Mesothelial cell of epicardium (in vitro differentiated cells): ENCODE measurements at places on chromosomes 6 and 20.
A peak's percentile ranks its signal among the peaks of the same experiment; 100 is the strongest.

- no peak for DNase-seq
These were observed 138.5 kb downstream of the MRPL14 start for GRCh38 chr6:43988801-43989200.

DNA sequence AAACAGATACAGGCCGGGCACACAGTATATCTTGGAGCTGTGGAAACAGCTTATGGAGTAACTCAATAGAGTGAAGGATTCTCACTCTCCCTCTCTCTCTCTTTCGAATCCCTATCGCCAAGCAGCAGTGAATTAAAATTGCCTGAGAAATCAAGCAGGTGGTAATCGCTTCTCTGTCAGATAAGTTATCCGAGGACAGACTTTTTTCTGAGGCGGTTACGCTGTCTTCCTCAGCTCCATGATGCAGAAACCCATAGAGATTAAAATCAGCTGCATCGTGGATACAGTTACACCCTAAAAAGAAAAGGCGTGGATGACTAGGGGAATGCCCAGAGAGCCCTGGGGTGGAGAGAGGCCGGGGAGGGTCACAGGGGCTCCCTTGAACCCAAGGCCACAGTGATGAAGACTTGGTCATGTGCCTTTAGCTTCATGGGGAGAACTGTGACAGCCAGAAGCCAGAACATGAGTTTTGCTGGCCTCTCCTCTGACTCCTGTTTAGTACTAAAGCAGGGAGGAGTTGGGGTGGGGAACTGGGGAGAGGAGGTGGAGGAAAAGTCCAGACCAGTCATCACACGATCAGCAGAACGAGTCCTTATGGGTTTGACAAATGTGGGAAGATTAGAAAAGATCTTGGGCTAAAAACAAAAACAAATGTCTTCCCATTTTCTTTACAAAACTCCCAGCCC is 138.8 kb upstream of the JARID2 start:
- DNase-seq, result no peak

DNA sequence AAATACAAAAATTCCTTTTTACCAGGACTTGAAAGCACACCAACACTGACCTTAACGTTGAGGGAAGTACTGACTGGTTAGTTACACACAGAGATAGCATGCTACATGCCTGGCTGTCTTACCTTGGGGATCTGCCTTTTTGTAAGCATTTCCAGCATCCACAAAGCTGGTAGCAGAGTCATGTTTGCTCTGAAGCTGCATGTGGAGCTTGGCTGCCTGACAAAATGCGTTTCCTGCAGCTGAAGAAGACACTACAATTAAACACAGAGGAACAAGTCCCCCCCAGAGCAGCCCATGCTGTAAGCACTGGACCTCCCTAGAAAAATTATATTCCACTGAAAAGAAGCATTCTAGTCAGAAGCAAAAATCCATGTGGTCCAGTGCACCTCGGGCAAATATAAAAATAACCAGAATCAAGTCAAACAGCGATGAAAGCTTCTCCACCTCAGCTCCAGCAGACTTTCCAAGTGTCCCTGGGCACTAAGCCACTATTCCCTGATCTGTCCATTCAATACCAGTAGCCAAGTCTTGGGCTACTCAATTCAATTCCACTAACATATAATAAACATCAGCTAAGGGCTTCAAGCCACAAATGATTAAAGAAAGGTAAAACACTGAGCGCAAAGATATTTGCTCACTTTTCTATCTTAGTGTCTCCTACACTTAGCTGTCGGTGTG is 24.2 kb downstream of the NAPB start:
- DNase-seq, result no peak

- DNase-seq, result no peak
These were observed 6.8 kb downstream of the BICRAL start for GRCh38 chr6:42788671-42789070.

GRCh38 chr6:140602431-140603248 is 1228.2 kb upstream of the CITED2 start:
- no peak for DNase-seq

DNA sequence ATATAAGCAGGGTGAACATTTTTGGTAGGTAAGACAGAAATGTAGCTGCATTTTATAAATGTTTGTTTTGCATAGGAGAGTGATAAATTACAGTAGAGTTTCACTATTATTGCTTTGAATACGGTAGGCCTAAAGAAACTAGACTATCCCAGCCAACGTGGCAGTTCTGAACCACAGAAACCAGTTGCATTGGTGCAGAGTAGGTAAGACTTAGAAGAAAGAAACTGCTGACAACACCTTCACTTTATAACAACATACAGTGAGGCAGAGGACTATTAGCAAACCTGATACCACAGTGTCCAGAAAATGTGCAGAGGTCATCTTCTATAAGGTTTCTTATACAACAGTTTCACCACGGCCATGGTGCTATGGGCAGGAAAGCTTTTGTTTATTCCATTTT is 566.1 kb downstream of the KIF16B start:
- DNase-seq, result no peak

GRCh38 chr6:108029226-108029921 is 45.2 kb downstream of the OSTM1 start:
- DNase-seq, result no peak

GRCh38 chr6:39313526-39314272 is 520 bp downstream of the KCNK17 start:
- no peak for DNase-seq

GRCh38 chr20:37396416-37397075 is 50.6 kb downstream of the SRC start:
- DNase-seq, result peak; percentile 71

DNA sequence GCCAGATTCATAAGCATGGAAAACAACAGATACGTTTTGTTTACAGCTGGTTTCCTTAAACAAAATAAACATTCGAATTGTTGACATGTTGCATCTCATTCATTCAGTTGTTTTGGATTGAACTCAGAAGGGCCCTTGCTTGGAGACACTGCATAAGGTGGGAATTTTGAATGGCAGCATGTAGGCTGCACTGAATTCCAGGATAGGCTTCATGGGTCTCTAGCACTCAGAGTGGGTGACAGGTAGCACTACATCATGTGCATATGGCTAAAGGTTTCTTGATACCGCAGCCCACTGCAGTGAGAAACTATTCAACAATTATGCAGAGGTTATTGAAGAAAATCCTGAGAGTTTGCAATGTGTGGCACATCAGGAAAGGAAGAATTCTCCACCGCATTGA is 1.6 kb downstream of the BEND6 start:
- no peak for DNase-seq

DNA sequence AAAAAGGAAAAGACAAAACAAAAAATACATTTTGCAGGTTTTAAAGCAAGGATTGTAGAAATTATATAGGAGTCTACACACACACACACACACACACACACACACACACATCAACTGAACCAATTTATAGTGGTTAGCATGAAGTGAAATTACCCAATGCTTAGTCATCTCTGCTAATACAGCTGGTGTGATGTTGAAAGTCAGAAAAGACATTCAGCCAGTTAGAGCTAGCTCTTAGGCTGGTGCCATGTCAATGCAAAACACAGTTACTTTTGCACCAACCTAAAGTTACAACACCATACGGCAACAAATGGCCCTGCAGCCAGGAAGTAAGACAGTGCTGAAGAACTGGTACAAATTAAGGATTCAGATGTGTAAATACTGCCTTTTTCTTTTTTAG is 15.2 kb downstream of the FAM210B start:
- DNase-seq, result no peak

DNA sequence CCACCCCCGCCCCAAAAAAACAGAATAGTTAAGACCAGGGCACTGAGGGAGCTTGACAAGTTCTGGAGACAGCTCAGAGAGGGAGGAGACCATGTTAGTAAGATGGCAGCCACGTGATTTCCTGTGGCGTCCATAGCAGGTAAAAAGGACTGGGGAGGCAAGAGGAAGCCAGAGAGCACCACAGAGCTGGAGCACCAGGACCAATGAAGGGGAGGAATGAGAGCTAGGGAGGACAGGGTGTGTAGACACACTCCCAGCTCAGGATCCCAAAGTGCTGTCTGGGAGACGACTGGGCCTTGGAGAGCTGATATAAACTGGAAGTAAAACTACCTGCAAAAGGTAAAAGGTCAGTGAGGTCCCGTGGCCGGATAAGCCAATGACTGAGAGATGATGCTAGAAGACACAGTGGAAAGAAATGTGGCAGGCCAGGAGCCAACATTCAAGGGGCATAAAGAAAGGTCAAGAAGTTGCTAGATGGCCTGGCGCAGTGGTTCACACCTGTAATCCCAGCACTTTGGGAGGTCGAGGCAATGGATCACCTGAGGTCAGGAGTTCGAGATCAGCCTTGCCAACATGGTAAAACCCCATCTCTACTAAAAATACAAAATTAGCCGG is 39.0 kb downstream of the SLC23A2 start:
- no peak for DNase-seq

- no peak for DNase-seq
These were observed 154.5 kb downstream of the ASCC3 start for GRCh38 chr6:100726666-100727065.

GRCh38 chr20:63433351-63433750 is 39.1 kb downstream of the KCNQ2 start:
- DNase-seq, result no peak

DNA sequence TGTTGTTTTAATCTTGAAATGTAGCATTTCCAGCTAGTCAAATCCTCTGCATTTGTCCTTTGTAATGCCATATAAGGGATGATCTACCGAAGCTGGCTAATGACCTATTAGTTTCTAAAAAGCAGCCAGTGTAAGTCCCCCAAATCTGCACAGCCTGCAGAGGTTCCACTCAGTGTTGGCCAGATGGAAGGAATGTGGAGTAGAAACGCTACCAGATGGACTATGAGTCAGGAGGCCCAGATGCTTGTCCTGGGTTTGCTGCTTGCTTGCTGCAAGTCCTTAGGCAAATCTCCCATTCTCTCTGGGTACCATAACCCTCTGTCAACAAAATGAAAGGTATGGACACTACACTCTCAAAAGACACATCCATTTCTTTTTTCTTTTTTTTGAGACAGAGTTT is 149.8 kb downstream of the BTBD9 start:
- DNase-seq, result no peak

GRCh38 chr6:12369781-12370262 is 79.7 kb downstream of the EDN1 start:
- no peak for DNase-seq

DNA sequence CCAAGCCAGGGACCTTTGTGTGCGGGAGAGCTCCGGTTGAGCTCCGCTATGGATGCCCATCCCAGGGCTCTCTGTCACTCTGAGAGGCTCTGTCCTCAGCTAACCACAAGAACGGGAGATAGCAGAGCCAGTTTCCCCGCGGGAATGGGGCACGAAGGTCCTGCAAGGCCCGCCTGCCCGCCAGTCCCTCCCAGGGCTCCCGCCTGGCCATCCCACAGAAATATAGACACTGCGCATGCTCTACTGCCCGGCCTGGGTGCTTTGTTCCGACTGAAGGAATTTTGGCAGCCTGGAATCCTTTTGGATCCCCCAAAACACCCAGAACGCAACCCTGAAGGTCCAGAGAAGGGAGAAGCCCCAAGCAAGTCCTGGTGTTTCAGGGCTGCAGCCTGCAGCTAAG is 8.6 kb upstream of the DEFB110 start:
- no peak for DNase-seq

DNA sequence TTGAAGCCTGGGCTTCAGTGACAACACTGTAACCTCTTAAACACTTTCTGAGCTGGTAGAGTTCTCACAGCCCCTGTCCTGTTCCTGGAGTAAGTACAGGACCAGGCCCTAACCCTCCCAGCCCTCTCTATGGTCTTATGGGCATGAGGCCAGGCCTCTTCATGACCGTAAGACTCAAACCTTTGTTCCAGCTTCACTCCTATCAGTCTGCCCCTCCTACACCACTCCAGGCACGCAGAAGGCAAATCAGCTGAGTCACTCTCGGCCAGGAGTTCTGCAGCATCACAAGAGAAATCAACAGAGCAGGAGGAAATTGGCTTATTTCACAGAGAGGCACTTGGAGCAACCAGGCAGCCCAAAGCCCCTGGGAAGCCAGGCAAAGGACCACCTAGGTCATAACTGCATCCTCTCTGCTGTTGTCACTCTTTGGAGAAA is 25.3 kb upstream of the CHD6 start:
- no peak for DNase-seq

GRCh38 chr6:126300735-126301134 is 39.2 kb upstream of the CENPW start:
- DNase-seq, result no peak

- DNase-seq, result no peak
These were observed 54.0 kb upstream of the SMOC2 start for GRCh38 chr6:168386973-168387372.

- DNase-seq, result no peak
These were observed 4.1 kb downstream of the CNBD2 start for GRCh38 chr20:35972462-35972861.

DNA sequence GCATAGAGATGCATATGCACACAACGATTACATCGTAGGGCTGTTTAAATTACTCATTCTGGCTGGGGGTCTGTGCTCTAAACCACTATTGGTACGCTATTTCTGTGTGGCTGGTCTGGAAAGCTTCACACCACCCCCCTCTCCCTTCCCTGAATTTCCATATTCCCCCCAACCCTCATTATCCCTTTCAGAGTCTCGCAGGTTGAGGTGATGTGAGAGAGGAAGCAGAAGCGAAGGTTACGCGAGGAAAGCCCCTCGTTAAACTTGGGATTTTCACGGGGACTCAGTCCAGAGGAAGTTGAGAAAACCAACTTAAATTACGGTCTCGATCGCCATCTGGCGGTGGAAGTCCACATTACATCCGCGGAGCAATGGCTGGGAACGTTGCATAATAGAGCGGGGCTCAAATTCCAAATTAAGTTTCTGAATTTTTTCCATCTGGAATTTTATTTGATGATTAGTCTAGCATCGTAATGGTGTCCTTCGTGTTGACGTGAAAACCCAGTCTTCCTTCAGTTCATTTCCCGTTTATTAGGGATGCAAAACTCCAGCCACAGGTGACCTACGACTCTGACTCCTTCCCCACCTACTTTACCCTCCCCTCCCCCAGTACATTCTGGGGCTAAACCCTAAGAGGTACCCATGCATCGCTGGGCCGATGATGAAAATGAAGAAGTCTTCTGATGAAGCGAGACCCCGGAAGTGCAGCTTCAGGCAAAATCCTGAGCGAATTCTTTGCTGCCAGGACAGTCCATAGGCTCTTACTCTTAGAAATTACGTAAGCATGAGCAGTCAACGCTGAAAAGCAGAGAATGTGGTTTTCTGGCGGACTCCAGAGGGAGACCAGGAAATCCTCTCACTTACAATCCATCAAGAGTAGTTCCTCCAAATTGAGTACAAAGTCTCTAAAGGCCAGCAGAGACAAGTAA is 19.7 kb downstream of the HLA-DOB start:
- peak; percentile 46 for DNase-seq

- no peak for DNase-seq
These were observed 3.1 kb downstream of the JAG1 start for GRCh38 chr20:10670501-10671220.

DNA sequence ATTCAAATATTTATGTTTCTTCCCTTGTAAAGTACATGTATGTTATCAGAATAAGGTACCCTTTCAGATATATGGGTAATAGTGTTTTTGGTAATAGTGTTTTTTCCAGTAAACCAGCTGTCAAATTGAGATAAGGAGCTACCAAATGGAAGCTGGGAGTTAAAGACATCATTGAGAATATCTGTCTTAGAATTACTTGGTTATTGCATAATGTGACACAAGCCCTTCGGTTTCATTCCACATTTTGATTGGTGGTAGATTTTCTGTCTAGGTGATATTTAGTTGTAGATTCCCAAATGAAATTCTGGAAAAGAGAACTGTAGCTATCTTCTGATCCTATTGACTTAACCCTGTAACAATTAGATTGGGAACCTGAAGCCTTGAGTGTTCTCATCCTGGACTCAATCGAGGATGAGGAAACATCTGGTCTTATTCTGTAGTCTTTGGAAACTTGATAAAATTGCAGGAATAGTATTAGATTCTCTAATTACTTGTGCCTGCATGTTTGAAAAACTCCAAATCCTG is 75.1 kb upstream of the SYNJ2 start:
- DNase-seq, result no peak
